ENCODE measurements at places on chromosomes 6 and 20. TPM values are rescaled to one million over a fixed set of nuclear protein-coding genes. Genes with fewer than 3 reads are reported as not detected.

ZC3H12D gene
- 0.30 TPM for total RNA-seq

LST1 gene
- 0.69 TPM for total RNA-seq

RNF182 gene
- 6.5 TPM for total RNA-seq

AKAP12 gene
- 1,220 TPM for total RNA-seq

NOTCH4 gene
- total RNA-seq: 0.81 TPM

MAPK13 gene
- total RNA-seq: 47.3 TPM

OPRL1 gene
- total RNA-seq: 1.6 TPM

BMP7 gene
- 7.0 TPM for total RNA-seq

SLC22A7 gene
- not detected for total RNA-seq

RGS19 gene
- total RNA-seq: 21.4 TPM

BMP5 gene
- not detected for total RNA-seq

ENPP5 gene
- total RNA-seq: 4.5 TPM

GRCh38 chr6:8499540-8499939 is 64.2 kb upstream of the SLC35B3 start:
- DNase-seq: peak; percentile 13

DNA sequence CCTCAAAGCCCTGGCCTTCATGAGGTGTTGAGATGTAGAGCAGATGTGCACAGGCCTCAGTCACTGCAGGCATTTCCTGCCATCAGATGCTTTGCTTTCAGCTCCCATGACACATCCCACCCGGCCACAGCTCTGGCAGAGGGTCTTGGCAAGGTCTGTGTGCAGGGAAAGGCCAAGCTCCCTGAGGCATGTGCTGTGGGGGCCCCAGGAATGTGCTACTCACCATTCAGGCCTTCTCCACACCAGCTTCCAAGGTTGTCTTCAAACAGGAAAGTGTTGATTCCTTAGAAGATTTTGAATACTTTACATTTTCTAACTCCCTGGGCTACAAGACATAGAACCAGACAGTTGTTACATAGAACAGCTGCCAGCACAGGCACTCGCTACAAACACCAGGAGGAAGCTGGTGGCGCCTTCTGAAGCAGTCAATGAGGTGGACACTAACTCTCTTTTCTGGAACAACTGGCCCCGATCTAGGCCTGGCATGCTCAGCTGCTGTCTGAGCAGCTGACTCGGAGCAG is 27.8 kb downstream of the CASS4 start:
- DNase-seq: no peak

GRCh38 chr6:44538807-44539201 is 151.3 kb downstream of the CDC5L start:
- no peak for DNase-seq

DNA sequence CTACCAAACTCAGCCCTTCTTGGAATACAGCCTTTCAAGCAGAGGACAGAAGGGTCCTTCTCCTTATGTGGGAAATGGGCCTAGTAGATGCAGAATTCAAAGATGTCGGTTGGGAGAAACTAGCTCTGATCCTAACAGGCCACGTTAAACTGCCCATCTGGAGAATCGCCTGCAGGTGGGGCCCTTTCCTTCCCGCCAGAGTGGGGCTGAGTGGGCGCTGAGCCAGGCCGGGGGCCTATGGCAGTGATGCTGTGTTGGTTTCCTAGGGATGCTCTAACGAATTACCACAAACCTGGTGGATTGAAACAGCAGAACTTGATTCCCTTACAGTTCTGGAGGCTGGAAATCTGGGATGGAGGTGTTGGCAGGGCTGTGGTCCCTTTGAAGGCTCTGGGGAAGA is 9.1 kb downstream of the MAPK13 start:
- DNase-seq: no peak

GRCh38 chr20:36336954-36337704 is 31.0 kb downstream of the DLGAP4 start:
- no peak for DNase-seq

GRCh38 chr6:113076116-113076515 is 729.0 kb downstream of the RFPL4B start:
- DNase-seq: no peak

DNA sequence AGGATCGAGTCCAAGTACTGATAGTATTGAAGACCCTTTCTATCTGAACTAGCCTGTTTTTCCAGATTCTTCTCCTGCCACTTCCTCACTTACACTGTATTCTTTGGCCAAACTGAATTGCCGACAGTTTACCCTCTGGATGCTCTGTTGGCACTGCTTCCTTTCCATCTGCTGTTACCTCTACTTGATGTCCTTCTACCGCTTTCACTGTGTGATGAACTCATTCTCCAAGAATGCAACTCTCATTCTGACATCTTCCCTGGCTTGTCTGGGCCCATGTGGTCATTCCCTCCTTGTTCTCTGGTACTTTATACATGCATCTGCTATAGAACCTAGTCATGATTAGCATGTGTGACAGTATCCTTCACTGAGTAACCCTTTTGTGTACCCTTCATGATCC is 16.3 kb downstream of the RPRD1B start:
- no peak for DNase-seq

DNA sequence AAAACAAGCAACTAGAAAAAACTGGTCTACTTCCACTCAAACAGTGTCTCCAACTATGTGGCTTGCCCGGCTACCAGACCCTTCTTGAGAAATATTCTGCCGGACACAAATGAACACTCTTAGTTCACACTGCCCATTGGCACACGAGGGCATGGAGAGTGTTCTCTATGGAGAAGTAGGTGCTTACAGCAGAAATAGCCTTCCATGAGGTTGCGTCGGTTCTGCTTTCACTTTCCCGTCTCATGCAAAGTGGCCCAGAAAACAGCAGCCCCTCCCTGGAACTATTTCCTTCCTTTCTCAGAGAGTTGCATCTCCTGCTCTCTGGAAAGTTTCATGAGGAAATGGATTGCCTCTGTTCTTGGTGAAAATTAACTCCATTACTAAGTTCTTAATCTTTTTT is 9.5 kb upstream of the HLA-DOA start:
- DNase-seq: no peak

- DNase-seq: no peak
Measured at GRCh38 chr6:30364591-30364990, 19.6 kb downstream of the RPP21 start.

GRCh38 chr6:74979065-74979766 is 226.6 kb downstream of the COL12A1 start:
- DNase-seq: no peak

DNA sequence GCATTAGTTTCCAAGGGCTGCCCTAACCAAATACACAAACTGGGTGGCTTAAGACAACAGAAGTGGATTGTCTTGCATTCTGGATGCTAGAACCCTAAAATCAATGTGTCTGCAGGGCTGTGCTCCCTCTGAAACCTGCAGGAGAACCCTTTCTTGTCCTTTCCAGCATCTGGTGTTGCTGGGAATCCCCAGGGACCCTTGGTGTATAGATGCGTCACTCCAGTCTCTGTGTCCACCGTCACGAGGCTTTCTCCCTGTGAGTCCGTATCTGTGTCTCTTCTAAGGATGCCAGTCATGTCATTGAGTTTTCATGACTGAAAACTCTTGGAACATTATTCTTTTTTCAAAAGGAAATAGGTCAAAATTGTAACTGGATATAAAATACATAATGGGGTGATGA is 142.9 kb downstream of the RNASET2 start:
- DNase-seq: no peak

- DNase-seq: no peak
Measured at GRCh38 chr6:71239694-71240093, 48.9 kb upstream of the OGFRL1 start.

- DNase-seq: no peak
Measured at GRCh38 chr20:48679011-48679410, 148.8 kb downstream of the PREX1 start.

DNA sequence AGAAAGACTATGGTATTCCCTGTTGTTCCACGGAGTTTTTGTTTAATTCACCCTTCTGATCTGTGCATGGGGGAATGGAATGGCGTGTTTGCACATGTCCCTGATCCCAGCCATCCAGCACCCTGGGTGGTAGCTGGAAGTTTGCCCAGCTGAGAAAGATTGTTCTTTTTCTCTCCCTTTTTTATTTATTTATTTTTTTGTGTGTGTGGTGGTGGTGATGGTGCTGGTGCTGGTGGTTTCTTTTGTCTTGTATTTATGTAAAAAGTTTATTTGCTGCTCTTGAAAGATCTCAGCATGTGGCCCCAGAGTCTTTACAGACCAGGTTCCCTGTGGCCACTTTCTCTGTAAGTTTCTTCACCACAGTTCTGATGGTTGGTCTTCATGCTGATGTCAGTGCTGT is 372.6 kb downstream of the UTRN start:
- no peak for DNase-seq

- no peak for DNase-seq
Measured at GRCh38 chr6:68638230-68638900, 3.3 kb downstream of the ADGRB3 start.

GRCh38 chr6:136775081-136775480 is 17.2 kb downstream of the MAP3K5 start:
- no peak for DNase-seq

DNA sequence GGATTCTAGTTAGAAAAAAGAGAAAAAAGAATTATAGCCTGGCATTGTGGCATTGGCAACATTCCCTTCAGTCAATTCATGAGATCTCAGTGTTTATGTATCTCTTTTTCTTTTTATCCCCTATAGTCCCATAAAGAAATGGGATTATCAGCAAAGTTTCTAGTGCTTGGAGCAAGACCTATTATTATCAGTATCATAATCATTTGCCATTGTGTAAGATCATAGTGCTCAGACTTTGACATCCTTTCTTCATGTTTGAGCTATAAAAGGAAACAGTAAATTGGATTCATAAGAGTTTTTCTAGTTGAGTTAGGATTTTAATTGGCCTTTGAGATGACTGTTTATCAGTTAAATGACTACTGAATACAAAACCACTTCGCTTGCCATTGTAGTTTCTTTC is 295.6 kb downstream of the GRIK2 start:
- DNase-seq: no peak

DNA sequence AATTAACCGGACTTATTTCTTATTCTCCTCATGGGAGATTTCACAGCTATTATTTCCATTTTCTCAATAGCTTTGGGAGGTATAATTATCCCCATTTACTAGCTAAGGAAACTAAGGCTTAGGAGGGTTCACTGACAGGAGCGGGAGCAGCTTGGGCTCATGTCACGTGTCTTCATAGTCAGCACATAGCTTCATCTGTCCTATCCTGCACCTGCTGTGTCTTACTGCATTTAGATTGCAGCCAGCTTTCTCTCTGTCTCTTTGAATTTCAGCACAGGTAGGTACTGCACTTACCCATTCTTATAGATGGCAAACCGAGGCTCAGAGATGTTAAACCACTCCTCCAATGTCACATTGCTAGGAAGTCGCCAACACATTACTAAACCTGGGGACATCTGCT is 839.9 kb downstream of the MAFB start:
- DNase-seq: no peak

DNA sequence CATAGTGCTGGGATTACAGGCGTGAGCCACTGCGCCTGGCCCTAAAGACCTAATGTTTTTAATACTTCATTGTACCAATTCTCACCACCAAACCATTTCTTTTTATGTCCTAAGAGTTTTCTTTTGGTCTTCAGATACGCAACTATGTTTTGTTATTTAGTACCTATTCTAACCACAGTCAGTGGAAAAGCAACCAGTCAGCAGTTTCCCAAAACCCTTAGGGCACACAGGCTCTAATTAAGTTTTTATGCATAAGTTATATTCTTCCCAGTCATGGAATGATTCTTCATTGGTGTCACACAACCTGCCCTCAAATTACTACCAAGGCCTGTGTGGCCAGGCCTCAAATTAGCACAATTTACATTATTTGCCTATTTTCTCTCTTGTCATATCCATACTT is 247.7 kb upstream of the KCNQ5 start:
- no peak for DNase-seq

- peak; percentile 23 for DNase-seq
Measured at GRCh38 chr6:73285674-73286283, 22.8 kb upstream of the KHDC1 start.

GRCh38 chr20:4740774-4741431 is 19.2 kb downstream of the PRND start:
- DNase-seq: peak; percentile 32

DNA sequence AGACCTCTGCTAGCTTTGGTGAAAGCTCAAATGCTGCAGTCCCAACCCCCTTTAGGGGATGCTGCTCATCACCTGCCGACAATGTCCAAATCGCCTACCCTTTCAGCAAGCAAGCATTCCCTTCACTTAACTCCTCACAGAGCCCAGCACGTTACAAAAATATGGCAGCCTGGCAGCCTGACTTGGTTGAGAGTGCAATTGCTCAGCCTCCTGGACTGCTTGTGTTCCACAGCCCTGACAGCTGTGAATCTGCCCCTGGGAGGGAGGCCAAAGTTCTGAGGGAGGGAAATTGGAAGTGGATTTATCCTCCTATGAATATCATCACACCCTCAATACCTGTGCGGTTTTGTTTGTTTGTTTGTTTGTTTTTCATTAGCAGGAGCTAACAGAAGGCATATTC is 231.0 kb downstream of the HIVEP2 start:
- no peak for DNase-seq

DNA sequence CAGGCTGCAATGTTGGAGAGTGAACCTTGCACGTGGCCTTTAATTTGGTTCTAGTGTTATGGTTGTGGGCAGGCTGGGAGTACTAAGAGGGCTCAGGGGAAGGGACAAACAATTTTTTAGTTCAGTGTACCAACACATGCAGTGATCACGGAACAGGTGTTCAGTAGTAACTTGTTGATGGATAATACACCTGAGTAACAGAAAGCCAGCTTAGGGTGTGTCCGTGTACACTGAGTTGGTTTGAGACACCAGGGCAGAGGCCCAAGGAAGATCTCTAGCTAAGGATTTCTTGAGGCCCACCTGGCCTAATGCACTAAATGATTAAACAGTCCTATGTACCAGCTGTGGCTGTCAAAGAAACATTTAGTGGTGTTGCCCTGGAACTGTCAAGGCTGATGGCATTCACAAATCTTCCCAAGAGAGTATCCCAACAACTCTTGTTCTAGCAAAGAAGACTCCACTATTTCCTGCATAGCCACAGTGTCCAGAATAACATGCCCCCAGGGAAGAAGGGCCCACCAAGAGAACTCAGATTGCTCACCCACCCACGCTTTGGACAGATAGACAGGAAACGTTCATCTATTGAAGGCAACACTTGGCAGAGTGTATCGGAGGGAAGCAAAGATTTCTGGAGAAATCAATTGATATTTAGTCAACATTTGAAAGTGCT is 60.0 kb downstream of the CD83 start:
- DNase-seq: no peak

DNA sequence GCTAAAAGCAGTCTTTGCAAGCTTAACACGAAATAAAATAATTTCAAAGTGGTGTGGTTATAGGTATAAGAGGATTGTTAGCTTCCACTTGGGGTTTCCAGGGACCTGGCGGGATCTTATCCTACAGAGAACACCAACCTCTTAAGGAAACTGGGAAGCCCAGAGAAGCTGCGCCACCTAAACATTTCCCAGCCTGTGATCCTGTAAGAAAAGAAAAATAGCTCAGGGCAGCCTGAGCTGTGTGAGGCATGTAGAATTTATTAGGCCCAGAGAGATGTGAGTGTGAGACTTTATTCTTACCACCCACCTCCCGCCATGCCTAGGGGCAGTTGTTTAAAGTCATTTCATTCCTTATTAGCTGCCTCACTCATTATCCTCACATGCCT is 54.1 kb downstream of the CCN2 start:
- DNase-seq: no peak

GRCh38 chr6:130824978-130825694 is 2.1 kb upstream of the SMLR1 start:
- DNase-seq: no peak

All from HCT116 (cell line).